RPMI8226 (cell line): ENCODE measurements at places on chromosomes 3 and 15.

- DNase-seq, result no peak
Observed at GRCh38 chr3:168596175-168596823, 500.6 kb upstream of the GOLIM4 start.

DNA sequence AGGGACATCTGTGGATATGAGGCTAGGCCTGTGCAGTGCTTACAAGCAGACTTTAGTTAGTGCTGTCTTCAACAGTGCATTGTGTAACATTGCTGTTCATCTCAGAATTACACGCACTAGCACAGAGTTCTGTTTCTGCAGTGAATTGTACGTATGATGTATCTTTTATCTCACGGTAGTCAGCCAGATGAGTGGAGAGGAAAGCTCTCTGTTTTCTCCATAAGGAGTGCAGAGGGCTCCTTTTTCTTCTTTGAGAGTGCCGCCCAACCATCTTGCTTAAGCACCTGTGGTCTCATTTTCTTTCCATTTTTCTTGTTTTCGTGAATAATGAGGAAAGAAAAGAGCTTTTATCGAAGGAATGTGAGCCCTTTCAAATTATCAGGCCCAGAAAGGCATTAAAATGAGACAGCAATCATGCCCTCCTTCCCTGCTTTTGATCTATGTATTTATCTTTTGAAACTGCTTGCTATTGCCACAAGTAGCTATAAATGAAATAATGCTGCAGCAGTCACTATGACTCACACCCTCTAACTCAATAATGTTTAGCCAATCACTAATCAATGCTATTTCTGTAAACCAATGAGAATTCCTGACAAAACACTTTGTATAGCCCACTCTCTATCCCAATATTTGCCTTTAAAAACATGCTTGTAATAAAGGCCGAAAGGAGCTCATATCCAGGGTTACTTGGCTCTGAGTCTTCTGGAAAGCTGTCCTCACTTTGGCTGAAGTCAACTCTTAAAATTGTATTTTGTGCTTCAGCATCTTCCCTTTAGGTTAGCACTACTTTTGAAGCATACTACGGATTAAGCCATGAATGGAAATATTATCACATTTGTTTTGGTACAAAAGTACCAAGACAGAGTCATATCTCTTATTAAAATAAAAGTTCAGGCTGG lies 226.0 kb upstream of the P2RY1 start:
- no peak for DNase-seq

GRCh38 chr3:127791221-127791913 lies 30.9 kb downstream of the MGLL start:
- peak; percentile 66 for DNase-seq

- no peak for DNase-seq
Observed at GRCh38 chr15:77800305-77800704, 167.6 kb upstream of the LINGO1 start.

GRCh38 chr15:83012076-83012426 lies 612 bp upstream of the C15orf40 start:
- DNase-seq, result no peak

GRCh38 chr3:45564172-45564571 lies 30.4 kb upstream of the LIMD1 start:
- peak; percentile 81 for DNase-seq

DNA sequence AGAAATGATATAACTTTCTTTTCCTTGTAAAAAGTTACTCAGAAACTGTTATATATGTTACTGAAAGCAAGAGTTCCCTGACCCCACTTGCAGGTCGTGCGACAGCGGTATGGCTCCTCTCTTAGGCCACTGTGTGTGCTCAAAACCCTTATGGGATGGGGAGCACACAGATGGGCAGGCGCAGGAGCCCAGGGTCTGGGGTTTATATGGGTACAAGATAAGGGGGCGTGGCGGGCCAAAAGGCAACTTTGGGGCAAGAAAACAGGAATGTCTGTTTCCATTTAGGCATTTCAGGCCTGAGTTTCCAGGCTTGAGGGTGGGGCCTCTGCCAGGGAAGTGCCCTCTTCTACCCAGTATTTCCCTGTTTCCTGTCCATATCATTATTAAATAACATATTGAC lies 736.5 kb downstream of the VGLL3 start:
- DNase-seq, result no peak

GRCh38 chr3:188060840-188061544 lies 93.0 kb upstream of the LPP start:
- DNase-seq, result peak; percentile 19

DNA sequence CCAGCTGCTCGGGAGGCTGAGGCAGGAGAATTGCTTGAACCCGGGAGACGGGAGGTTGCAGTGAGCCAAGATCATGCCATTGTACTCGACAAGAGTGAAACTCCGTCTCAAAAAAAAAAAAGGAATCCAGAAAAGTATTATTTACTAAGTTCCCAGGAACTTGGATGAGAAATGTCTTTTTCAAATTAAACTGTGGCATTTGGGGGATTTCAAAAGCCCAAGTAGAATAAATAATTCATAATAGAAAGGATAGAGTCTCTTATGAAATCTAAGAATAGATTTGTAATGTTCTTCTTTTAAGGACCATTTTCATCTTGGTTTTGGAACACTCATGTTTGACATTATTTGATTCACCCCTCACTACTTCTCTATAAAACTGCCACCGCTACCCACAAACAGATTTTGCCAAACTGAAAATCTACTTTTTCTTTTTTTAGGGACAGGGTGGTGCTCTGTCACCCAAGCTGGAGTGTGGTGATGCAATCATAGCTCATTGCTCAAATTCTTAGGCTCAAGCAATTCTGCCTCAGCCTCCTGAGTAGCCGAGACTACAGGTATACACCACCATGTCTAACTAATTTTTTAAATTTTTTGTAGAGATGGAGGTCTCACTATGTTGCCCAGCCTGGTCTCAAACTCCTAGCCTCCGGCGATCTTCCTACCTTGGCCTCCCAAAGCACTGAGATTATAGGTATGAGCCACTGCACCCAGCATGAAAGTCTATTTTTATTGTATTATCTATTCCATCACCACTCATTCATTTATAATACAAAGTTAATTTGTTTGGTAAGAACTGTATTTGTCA lies 99.3 kb downstream of the SENP2 start:
- no peak for DNase-seq

DNA sequence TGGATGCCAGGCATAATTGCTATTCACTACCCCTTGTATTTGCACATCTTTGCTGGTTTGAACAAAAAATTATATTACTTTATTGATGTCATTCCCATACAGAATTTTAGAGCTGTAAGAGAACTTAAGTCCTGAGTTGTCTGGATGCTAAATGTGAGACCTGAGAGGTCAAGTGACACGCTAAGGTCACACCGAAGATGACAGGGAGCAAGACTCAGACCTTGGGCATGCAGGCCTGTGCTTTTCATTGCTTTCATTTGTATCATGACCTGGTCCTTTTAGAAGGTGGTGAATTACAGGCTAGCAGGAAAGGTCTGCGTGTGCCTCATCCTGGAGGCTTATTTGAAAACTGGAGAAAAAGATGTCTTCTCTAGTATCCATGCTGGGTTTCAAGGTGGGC lies 312.0 kb upstream of the RASGRP1 start:
- no peak for DNase-seq

DNA sequence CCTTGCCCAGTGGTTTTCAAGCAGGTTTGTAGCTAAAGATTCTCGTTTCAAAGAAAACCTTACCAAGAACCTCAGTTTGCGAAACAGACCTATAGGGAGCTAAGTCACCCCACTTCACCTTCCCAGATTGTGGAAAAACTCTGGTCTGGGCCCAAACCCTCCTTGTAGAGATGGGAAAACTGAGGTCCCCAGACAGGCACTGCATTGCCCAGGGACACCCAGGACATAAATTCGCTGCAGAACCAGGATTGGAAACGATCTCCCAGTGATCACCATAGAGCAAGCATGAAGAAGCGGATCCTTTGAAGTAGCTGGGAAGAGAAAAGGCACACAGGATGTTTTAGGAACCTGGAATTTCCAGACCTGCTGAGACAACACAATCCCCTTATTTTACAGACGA lies 85.6 kb upstream of the PIAS1 start:
- DNase-seq, result no peak

DNA sequence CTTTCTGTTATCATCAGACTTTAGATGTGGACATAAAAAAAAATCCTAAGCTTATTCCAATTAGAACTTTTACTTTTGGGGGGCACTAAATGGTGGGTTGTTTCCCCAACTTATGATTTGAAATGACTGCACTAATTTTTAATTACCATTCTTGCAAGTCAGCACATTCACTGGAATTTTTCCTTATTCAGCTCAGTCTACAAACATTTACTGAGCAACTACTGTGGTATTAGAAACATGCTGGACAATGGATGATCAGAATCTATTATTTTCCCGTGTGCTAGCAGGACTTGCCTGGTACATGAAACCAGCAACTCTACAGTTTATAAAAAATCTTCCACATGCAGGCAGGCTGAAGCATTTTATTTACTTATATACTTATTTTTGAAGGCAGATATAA lies 273.6 kb downstream of the FOXP1 start:
- no peak for DNase-seq

DNA sequence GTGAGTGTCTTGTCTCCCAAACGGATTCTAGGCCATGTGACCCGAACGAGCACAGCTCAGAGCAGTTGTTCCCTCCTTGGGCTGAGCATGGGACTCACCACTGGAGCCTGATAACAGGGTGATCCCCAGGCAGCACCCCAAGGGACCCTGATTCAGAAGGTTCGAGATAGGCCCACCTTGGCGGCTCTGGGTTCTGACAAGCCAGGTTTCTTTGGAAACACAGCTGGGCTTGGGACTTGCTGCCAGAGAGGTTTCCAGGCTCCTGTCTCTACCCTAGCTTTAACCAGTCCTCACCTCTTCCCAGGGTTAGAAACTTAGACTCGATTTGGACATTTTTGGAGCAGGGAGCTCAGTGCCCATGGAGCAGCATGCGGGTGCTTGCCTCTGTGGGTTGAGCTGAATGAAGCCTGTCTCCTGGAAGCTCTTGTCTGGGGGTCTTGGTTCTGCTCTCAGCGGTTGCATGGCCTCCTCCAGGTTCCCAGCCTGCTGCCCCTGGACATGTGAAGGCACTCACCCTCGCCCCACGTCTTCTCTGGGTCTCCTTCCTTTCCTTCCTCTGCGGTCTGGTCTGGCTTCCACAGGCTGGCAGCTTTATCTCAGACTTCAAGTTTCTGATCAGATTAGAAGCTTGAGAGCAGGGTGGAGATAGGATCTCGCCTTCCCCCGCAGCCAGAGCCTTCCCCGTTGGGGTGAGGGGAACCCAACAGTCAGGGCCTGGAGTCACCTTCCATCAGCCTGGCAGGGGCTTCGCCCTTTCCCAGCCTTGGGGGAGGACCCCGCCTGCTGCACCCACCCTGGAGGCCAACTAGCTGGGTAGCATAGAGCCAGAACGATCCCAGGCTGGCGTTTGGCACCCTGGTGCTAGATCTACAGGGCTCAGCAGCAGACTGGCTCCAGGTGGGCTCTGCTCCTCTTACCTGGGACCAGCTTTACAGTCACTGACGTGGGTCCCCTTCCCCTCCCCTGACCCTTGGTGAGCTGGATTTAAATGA lies 21.0 kb downstream of the PAQR5 start:
- no peak for DNase-seq

DNA sequence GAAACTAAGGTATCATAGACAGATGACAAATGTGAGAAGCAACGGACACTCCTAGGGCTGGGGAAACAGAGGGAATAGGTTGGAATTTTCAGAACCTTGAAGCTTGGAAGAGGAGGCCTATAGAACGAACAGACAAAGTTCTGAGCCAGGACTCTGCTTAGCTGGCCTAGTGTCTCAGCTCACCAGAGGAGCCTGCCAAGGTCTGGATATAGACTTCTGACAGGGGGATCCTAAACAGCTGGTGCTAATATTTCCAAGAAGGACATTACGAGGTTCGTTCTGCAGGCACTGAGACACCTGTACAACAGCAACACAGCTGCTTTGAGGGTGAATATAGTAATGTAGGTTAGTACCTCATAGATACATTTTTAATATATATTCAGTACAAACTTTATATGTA lies 266.3 kb downstream of the CHL1 start:
- DNase-seq, result peak; percentile 25

GRCh38 chr15:62887113-62887570 lies 155.4 kb upstream of the TPM1 start:
- DNase-seq, result no peak

DNA sequence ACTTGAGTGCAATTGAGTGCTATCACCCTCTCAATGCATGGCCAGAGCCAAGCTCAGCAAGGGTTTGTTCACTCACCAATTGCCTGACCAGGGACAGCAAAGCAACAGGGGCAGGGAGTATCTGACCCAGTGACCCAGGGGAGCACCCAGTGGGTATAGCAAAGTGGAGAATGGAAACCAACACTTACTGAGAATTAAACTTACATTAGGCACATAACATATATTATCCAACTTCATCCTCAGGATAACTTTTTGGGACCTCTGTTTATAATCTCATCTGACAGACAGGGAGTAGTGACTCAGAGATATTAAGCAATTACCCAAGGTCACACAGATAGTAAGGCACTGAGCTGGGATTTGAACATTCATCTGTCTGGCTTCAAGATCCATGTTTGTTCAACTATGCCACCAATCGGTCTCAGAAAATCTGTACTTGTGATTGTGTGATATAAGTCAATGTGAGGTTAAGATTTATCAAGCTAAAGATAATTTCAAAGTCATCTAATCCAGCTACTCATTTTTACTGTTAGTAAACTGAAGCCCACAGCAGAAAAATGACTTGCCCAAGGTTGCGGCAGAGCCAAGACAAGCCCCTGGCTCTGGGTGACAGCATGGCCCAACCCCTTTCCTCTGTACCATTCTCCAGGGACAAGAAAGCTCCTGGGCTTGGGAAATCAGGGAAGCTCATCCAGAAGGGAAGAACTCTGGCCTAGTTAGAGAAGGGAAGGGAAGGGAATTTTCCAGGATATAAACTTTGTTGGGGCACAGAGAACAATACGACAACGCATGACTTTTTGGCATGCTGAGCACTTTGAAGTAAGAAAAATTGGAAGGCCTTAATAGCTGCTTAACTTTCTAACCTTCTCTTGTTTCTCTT lies 138.0 kb upstream of the SMAD3 start:
- DNase-seq, result no peak

GRCh38 chr3:8283193-8283592 lies 218.4 kb upstream of the LMCD1 start:
- no peak for DNase-seq

DNA sequence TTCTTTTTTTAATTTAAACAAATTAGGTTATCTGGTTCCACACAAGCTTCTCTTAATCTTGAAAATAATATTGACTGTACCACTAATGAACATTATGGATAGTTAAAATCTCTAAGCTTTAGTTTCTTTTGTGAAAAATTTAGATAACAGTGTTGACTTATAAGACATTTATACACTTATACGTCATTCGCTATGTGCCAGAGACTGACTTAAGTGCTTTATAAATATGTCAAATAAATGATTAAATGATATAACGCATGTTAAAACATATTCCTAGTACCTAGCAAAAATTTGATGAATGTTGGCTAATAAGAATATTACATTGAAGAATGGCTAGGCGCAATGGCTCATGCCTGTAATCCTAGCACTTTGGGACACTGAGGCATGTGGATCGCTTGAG lies 96.3 kb downstream of the PCCB start:
- DNase-seq, result no peak

DNA sequence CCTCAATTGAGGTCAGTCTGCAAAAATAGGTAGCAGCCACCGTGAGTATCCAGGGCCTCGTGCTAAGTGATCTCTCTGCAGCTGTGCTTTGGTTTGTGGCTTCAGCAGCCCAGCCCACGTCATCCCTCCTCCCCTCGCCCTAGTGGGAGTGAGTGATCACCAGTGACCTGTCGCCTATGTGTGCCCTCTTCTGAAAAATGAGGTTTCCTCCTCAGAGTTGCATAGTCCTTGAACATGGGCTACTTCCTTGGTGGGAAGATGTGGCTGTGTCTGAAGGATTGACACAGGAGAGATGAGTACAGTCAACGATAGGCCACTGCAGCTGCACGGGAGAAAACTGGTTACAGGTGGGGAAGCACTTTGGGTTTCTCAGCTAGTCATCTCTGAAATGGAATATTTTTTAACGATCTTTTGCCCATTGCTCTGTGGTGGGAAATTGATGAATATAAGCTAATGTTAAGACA lies 144.8 kb upstream of the BHLHE40 start:
- DNase-seq, result peak; percentile 36
